Nucleus accumbens (tissue), 56 donors: ENCODE measurements at places on chromosomes 16 and 17.

GRCh38 chr16:28013878-28014277 lies 49.6 kb downstream of the GSG1L start:
- DNase-seq: no peak

GRCh38 chr16:48511071-48511540 lies 98.9 kb downstream of the N4BP1 start:
- no peak for DNase-seq

DNA sequence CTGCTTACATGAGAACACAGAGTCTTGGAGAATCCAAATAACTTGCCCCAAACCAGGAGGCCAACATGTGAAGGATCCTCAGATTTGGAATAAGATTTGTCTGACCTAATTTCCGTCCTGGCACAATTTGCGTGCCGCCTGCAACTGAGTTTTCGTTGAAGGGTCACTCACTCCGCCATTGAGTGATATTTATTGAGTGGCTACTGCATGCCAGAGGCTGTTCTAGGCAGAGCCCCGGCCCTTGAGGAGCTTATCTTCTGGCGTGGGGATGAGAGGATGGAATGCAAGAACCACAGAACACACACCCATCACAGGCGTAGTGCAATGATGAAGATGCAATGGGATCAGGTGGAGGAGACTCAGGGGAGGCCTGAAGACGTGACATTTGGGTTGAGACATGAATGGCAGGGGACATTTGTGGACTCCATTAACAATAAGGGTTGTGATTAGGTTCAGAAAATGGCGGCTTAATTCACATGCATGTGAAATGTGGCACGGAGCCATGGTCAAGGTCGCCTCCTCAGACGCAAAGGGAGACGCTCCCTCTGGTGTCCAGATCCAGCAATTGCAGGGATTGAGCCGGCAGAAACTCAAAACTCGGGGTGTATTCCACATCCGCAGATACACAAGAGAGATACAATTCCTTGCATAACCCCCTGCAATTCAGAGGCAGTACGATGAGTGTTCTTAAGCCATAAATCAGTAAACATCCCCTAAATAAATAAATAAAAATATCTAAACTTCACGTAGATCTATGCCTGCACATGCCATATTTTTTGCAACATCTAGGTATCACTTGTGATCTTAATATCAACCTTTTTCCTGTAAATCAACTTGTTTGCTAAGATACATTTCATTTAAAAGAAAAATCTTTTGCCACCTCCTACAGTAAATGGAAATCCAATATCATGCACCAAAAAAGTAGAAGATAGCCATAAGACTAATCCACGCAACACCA lies 57.9 kb upstream of the CACNG4 start:
- DNase-seq: peak; percentile 31

DNA sequence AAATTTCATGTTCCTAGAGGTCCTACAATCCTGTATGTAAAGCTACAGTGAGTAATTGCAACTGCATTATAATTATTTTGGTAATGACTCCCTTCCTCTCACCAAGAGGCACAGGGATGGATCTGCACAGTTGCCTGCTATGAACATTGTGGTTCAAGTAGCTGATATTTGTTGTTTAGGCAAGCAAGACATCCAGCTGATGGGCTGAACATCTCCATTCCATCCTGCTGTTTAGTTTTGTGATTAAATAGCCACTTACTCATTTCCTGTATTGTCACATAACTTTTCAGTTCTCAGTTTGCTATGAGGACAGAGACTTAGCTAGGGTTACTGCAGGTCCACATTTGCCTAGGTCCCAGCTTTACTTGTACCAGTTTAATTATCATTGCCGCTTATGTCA lies 181.2 kb upstream of the TBX2 start:
- DNase-seq: no peak

GRCh38 chr16:4204521-4204920 lies 37.4 kb downstream of the SRL start:
- DNase-seq: no peak
